Activated CD4-positive, alpha-beta T cell treated with anti-CD3 and anti-CD28 coated beads for 24 hours (primary cell): ENCODE measurements at places on chromosomes 7 and 10.

GRCh38 chr10:31314256-31315150 is 4.5 kb upstream of the ZEB1 start:
- DNase-seq: no peak

DNA sequence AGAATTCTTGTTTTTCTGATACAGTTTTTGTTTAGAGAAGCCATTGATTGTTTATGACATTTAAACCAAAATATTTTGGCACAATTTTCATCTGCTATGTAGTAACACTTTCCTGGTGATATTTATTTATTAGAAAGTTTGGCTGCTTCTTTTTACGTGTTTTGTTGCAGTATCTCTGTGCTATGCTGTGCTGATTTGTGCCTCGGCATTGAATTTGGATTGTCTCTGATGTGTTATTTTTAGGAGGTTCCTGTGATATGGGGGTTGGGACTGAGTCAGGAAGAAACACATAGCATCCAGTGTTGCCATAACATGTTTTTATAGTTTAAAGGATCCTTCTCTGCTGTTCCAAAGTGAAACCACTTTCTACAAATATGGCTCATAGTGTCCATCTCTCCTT is 1197.7 kb upstream of the LRRN3 start:
- DNase-seq: no peak

DNA sequence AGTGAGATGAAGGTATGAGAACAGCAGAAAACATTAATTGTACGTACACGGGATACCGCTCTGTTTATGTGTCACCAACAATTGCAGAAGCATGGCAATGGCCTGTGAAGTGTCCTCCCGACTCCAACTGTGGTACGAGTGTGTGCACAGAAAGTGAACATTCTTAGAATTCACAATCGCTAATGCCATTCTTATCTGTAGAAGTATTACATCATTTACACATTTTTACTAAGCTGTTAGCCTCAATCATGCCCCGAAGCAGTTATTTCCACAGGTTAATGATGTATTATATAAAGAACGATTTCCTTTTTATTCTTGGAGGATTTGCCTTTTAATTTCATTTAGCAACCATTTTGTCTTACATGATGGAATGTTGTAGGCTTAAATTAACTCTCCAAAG is 103.4 kb downstream of the EVX1 start:
- DNase-seq: no peak

- no peak for DNase-seq
Measured at GRCh38 chr10:12586741-12587140, 237.4 kb downstream of the CAMK1D start.

DNA sequence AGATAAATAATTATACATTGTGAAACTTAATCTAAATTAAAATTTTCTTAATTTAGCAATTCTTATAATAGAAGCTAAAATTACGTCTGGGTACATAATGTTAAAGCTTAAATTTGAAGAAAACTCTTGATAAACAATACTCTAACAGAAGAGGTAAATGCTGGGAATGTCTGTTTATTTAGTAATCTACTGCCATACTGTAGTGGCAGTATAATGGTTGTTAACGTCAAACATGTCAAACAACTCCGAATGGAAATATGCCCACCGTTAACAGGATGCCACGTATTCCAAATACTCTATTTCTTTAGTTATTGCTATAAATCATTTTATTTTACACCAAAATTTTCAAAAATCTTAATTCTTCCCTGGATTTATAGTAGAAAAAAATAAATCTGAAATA is 40.0 kb upstream of the PTPN12 start:
- no peak for DNase-seq

DNA sequence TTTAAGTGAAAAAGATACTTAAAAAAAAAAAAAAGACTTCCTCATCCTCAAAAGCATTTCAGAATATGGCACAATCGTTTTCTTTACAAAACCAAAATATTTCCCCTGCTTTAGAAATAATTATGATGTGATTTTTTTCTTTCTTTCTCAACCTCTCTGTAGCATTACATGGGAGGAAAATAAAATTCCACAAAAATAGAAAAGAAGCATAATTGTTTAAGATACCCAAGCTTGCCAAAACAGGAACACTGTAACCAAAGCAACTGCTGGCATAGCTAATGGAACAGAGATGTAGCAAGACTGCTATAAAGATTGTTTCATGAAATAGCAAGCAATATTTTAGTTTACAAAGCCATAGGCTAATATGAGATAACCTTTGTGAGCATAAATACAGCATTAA is 75.6 kb upstream of the GPR22 start:
- DNase-seq: no peak

GRCh38 chr7:82441669-82442478 is 1.7 kb downstream of the CACNA2D1 start:
- no peak for DNase-seq

GRCh38 chr7:50321487-50322067 is 17.1 kb downstream of the IKZF1 start:
- no peak for DNase-seq

DNA sequence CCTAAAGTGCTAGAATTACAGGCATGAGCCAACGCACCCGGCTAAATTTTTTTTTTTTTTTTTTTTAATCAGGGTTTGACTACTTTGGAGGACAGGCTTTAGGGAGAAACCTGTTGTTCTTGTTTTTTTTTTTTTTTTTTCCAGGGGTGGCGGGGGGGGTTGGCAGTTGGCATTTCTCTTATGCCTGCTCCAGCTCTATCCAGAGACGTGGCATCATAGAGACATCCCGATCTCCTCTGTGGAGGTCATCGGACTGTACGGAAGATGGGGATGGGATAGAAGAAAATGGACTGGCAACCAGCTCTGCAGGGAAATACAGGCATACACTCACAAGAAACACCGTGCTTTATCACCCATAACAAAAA is 130.8 kb downstream of the PRPF18 start:
- no peak for DNase-seq

- no peak for DNase-seq
Measured at GRCh38 chr10:11913079-11913641, 90.0 kb downstream of the PROSER2 start.

- peak; percentile 50 for DNase-seq
Measured at GRCh38 chr7:111138193-111138569, 47.3 kb downstream of the LRRN3 start.

DNA sequence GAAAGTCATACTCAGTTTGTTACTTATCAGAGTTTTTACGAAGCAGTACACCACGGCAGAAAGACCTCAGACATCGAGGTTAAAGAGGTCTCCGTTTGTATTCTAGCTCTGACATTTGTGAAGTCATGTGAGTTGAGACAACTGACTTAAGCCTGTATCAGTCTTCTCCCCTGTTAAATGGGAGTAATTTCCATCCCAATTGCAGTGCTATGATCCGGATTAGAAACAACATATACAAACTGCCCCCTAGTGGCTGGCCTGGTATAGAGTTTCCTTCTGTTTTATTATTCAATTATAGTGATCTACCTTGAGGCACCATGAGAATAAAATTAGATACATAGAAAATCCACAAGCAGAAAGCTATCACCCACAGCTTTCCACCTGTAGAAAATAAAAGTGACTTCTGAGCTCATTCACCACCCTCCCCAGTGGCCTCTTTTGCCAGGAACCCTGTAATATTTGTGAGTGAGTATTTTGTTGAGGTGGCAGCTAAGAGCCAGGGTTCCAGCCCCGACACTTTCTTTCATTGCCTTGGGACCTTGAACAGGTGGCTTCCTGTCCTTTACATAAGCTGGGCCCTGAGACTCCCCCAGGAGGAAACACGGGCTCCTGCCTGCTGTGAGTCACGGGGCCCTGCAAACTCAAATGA is 607.2 kb upstream of the MGMT start:
- peak; percentile 17 for DNase-seq

DNA sequence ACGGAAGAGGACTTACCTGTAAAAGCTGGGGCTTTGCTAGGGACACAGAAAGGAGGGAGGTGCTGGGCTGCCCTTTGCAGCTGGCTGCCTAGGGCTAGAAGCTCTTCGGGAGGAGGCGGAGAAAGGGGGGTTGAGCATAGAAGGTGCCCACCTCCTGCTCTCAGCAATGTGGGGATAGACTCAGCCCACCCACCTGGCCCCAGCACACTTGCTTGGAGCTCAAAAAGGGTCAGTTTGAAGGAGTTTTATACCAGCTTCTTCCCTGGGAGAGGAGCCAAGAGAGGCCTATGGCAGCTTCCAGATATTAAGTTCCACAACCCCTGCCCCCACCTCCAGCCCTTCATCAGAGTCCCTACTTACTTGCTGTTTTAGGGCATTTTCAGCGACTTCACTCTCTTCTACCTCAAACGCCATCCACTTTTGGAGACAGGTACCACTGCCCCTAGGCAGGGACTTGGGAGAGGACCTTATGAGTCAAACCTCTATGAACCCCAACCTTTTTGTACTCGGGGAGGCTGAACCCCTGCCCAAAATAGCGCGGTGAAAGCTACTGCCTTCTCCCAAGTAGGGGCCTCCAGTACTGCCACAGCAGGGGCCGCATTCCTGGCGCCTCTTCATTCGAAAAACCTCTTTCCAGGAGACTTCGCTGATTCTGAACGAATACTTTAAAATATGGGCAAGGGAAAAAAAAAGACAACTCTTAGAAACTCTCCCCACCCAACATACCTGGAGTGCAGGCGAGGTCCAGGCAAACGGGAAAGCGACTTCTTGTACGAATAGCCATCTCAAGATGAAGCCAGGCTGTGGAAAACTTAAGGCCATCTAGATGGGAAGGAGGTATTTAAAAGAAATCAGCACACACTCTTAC is 1.2 kb upstream of the EVX1 start:
- DNase-seq: no peak

DNA sequence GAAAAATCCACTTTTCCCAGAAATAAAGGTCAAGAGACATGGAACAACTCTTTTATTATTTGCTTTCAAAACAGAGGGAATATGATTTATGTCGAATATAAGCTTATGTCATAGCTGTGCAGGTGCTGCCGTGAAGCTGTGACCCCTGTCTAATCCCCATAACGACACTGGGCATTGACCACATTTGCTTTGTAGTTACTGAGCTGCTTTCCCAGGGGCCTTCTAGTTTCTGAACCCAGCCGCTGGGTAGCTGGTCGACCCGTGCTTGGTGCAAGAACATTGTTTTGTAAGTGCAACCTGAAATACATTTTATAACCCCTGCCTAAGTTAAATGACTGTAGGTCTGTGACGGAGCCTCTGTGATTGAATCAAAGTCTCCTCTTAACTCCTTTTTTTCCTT is 144.9 kb upstream of the HDAC9 start:
- DNase-seq: no peak

- DNase-seq: peak; percentile 10
Measured at GRCh38 chr7:44461387-44461786, 29.1 kb downstream of the NUDCD3 start.

GRCh38 chr10:62759599-62760175 is 44.8 kb upstream of the ADO start:
- no peak for DNase-seq

DNA sequence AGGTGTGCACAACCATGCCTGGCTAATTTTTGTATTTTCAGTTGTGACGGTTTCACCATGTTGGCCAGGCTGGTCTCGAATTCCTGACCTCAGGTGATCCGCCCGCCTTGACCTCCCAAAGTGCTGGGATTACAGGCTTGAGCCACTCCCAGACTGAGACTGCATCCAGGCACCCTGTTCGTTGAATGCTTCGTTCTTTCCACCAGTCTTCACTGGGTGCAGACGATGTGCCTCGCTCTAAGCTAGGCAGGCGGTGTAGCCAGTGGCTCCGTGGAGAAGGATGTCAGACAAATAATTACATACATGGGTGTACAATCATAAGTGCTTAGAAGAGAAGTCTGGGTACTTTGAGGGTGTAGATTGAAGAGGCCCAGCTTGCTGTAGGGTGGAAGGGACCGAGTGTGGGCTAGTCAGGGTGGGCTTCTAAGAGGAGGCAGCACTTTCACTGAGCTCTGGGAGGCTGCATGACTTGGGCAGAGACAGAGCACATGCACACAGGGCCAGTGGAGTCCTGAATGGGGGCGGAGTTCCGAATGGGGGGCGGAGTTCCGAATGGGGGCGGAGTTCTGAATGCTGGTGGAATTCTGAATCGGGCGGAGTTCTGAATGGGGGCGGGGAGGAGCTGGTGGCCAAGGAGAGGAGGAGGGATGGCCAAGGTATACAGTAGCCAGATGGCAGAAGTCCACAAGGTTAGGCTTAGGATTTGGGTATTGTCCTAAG is 74.3 kb downstream of the COL26A1 start:
- DNase-seq: peak; percentile 7

DNA sequence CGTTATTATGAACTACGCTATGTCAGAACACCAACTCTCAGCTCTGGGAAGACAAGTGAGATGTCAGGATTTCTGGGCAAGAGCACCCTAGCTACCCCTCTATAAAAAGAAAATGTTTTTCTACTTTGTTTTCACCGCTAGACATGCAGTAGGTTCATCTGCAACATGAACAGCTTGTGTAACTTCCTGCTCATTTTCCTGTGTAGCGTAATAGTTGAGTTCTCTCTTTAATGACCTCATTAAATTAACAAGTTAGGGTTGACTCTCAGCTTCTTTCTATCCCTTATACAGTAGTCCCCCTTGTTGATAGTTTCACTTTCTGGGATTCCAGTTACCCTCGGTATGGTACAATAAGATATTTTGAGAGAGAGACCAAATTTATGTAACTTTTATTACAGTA is 329.4 kb upstream of the ZNF32 start:
- DNase-seq: no peak

- DNase-seq: no peak
Measured at GRCh38 chr7:127290116-127290655, 37.4 kb upstream of the GRM8 start.

- no peak for DNase-seq
Measured at GRCh38 chr10:96044736-96045135, 1.4 kb downstream of the CCNJ start.

- no peak for DNase-seq
Measured at GRCh38 chr7:10076660-10077300, 896.9 kb upstream of the PHF14 start.

GRCh38 chr7:91165846-91166230 is 98.4 kb upstream of the FZD1 start:
- no peak for DNase-seq

DNA sequence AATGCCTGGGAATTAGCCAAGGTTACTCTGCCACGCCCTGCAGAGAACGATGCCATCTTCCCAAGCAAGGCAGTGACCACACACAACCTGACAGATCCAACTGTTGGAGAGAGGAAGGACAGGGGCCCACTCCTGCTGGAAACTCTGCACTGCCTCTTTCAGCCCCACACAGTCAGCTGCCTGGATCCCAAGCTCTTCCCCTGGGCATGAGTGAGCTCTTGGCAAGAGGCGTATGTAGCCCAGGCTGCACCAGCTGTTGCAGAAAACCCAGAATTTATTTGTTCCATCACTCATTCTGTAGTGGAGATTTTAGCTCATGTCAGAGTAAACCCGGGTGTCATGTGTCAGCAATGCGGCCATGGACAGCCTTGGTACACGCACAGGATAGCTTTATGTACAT is 135.1 kb upstream of the TRIM24 start:
- no peak for DNase-seq

GRCh38 chr7:134018306-134018705 is 108.8 kb upstream of the LRGUK start:
- DNase-seq: no peak

- DNase-seq: no peak
Measured at GRCh38 chr7:2165610-2166594, 66.8 kb downstream of the MAD1L1 start.

DNA sequence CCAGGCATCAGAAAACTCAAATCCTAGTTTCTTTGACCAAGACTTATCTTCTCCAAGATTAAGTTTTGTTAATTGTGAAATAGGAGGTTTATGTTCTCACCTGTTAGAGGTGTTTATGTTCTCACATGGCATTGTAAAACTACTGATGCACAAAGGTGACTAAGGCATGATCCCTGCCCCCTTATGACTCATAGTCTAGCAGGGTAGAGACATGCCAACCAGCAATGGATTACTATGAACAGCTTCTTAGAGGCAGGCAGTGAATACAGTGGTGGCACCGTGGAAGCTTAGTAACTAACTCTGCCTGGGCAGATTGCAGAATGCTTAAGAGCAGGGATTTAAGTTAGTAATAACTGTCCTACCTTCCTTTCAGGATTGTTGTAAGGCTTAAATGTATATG is 400.9 kb downstream of the SORCS3 start:
- no peak for DNase-seq
